ENCODE measurements at places on chromosomes 11 and 22.

- DNase-seq = no peak
These were observed 244.5 kb upstream of the POU2AF2 start for GRCh38 chr11:111001081-111001430.

- DNase-seq = no peak
These were observed 810.7 kb downstream of the BRD1 start for GRCh38 chr22:49016909-49017481.

GRCh38 chr11:35029979-35030682 is 108.8 kb upstream of the CD44 start:
- DNase-seq = no peak

DNA sequence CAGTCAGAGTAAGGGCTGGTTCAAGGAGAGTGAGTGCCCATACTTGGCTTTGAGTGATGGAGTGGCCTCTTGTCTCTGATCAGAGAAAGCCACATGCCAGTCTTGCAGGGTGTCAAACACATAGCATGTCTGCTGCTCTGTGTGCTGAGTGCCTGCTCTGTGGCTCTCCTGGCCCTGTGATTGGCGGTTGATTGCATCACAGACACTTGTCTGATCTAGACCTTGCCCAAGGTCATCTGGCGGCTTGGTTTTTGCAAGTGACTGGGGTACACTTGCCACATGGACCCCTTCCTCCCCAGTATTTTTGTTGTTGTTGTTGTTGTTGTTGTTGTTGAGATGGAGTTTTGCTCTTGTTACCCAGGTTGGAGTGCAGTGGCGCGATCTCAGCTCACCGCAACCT is 10.3 kb downstream of the OSBP2 start:
- DNase-seq = no peak

DNA sequence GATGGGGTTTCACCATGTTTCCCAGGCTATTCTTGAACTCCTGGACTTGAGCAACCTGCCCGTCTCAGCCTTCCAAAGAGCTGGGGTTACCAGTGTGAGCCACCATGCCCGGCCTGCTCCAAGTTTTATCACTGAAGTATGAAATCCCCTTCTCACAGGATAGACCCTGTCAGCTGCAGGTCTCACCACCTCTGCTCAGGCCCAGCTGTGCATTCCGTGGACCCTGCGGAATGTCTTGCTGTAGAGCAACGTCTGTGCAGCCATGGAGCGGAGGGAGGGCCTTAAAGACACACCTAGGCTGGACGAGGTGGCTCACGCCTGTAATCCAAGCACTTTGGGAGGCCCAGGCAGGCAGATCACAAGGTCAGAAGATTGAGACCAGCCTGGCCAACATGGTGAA is 625.4 kb downstream of the BRD1 start:
- no peak for DNase-seq

GRCh38 chr11:532527-532985 is 2.8 kb downstream of the HRAS start:
- DNase-seq = no peak

GRCh38 chr22:20625270-20625669 is 117.9 kb downstream of the MED15 start:
- DNase-seq = no peak

GRCh38 chr11:126956635-126957034 is 43.9 kb downstream of the KIRREL3 start:
- DNase-seq = no peak

DNA sequence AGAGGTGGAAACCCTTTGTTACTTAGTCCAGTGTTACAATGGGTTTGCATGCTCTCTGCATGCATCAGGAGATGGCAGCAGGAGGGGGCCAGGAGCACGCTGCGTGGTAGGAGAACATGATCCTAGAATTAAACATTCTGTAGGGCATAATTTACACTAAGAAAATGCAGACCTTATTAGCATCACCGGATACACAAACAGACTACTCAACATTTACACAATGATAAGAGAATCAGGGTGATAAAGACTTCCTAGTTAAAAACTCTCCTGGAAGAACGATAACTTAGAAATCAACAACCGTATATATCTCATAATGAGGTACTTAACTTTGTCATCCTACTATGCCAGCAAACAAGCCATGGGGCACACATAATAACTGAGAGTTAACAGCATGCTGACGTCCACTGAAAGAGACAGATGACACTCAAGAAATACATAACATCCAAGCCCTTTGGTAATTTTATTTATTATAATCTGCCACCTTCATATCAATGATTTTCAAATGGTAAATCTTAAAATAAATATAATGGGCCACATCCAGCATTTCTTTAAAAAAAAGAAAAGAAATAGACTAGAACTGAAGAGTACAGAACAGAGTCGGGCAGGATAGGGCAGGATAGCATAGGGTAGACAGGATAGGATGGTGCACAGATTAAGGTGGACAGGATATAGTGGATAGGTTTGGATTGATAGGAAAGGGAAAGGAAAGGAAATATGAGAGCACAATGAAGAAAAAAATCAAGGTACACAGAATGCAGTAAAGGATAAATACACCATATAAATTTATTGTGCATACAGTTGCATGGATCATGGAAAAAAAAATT is 27.5 kb downstream of the CADM1 start:
- no peak for DNase-seq

DNA sequence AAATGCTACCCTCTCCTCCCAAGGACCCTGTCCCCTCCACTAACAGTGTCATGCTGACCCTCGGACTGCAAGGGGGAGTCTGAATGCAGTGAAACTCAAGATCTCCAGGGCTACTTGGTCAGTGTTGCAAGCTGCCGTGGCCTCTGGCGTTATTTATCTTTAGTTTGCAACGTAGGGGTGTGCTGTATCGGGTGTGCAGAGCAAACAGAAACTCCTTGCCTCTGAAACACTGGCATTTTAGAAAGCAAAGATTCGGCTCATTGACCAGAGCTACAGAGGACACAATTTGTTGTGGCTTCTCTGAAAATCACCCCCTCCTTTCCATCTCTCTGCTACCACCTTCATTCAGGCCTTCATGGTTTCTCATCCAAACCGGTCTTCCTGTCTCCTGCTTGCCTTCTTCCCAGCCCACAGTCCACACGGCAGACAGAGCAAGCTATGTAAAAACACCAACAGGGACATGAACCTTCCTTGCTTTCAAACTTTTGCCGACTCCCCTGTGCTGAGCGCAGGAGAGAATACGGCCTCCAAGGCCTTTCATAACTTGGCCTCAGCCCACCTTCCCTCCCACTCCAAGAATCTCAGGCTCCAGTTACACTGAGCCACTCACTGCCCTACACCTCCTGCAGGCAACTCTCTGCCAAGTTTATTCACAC is 14.9 kb downstream of the FZD4 start:
- no peak for DNase-seq

- DNase-seq = no peak
These were observed 4.3 kb upstream of the ATP5MGL start for GRCh38 chr22:42644422-42645340.

- no peak for DNase-seq
These were observed 14.1 kb downstream of the H19 start for GRCh38 chr11:1983601-1983961.

- no peak for DNase-seq
These were observed 61.8 kb downstream of the SLC22A12 start for GRCh38 chr11:64652586-64653387.

DNA sequence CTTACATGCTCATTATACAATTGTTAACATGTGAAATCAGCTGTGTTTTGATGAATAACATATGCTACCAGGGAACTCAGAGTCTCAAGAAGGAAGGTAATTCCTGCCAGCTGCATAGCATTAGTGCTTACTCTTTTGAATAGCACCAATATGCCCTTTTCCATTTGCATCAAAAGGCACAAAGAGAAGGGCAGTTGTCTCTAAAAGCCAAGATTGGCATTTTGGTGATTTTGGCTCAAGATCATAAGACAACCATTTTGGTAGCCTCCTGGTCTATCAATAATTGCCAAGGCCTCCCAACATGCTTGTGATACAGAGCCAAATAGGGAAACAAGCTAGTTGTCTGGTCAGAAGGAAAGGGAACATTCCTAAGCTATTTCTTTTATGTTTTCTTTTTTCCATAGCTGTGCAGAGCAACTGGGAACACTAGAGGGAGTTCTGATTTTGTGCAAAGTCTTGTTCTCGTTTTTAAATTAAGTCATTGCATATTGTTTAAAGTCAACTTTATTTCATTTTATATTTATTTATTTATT is 416.7 kb upstream of the CHORDC1 start:
- DNase-seq = no peak

- DNase-seq = no peak
These were observed 13.9 kb downstream of the ZBED4 start for GRCh38 chr22:49867303-49868265.

DNA sequence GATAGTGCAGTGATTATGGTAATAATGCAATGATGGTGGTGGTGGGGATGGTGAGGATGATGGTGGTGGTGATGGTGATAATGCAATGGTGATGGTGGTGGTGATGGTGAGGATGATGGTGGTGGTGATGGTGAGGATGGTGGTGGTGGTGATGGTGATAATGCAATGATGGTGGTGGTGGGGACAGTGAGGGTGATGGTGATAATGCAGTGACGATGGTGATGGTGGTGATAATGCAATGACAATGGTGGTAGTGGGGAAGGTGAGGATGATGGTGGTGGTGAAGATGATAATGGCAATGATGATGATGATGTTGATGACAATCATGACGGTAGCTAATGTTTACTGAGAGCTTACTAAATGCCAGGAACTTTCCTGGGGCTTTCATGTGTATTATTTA is 79.6 kb upstream of the MYOD1 start:
- no peak for DNase-seq

- DNase-seq = no peak
These were observed 59.5 kb upstream of the AMOTL1 start for GRCh38 chr11:94708642-94709041.

DNA sequence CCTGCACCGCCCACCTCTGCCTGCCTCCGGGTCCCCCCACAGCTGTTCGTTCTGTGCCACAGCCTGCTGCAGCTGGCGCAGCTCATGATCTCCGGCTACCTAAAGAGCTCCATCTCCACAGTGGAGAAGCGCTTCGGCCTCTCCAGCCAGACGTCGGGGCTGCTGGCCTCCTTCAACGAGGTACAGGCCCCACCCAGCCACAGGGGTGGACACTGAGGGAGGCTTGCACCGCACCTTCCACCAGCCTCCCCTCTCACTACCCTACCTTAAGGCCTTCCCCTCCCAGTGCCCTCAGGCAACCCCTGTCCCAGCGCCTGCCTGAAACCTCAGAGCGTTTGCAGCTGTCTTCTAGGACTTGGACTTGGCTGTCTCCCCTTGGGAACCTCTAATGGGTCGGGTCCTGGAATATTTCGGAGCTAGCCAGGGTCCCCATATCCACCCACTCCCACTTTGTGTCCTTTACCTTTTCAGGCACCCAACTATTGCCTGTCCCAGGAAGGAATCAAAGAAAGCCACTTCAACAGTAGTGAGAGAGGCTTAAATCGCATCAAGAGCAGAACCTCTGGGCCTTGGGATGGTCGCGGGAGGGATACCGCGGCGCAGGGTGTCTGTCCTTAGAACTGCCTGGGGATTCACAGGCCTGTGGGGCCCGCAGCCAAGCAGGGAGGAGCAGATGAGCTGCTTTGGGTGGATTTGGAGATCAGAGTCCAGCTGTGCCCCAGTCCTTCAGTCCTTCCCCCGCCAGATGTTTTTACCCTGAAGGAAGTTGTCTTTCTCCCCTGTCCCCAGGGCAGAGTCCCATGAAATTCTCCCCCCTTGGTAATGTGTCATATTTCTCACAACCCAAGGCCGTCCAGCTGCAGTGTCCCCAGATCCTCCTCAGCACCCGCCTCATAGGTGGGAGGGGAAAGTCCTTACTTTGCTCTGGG is 13.3 kb downstream of the SLCO2B1 start:
- DNase-seq = no peak

DNA sequence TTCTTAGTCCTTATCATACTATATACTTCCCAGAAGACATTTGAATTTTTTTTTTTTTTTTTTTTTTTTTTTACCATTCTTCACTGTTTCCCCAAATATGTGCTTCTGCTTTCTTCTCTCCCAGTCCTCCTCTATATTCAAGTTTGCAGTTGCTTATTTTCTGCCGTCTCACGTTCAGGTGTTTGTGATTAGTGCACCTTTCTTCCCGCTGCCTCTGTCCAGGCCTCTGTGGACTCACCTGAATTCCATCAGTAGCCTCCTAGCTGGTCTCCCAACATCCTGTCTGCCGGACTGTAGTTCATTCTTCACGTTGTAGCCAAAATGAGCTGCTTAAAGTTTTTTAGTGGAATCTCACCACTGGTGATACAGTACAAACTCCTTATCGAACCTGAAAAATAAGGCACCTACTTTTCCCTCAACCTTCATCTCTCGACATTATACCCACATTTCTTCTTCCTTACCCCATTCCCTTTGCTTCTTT is 795 bp upstream of the MSANTD4 start:
- no peak for DNase-seq

DNA sequence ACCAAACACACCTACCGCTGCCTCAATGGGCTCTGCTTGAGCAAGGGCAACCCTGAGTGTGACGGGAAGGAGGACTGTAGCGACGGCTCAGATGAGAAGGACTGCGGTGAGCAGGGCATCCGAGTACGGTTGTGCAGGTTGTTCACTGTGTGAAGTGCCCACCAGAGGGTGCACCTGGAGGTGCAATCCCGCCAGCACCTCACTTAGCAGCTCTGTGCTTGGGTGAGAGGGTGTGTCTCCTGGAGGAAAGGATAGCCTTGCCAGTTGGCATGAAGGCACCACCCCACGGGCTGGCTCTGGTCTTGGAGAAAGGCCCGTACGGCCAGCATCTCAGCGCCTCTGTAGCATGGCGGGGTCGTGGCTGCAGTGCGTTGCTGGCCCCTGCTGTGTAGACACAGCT is 39.4 kb downstream of the ST14 start:
- no peak for DNase-seq

- no peak for DNase-seq
These were observed 103.4 kb upstream of the NECTIN1 start for GRCh38 chr11:119832202-119832935.

- DNase-seq = peak; percentile 18
These were observed 4.5 kb upstream of the NOL12 start for GRCh38 chr22:37681556-37682049.

DNA sequence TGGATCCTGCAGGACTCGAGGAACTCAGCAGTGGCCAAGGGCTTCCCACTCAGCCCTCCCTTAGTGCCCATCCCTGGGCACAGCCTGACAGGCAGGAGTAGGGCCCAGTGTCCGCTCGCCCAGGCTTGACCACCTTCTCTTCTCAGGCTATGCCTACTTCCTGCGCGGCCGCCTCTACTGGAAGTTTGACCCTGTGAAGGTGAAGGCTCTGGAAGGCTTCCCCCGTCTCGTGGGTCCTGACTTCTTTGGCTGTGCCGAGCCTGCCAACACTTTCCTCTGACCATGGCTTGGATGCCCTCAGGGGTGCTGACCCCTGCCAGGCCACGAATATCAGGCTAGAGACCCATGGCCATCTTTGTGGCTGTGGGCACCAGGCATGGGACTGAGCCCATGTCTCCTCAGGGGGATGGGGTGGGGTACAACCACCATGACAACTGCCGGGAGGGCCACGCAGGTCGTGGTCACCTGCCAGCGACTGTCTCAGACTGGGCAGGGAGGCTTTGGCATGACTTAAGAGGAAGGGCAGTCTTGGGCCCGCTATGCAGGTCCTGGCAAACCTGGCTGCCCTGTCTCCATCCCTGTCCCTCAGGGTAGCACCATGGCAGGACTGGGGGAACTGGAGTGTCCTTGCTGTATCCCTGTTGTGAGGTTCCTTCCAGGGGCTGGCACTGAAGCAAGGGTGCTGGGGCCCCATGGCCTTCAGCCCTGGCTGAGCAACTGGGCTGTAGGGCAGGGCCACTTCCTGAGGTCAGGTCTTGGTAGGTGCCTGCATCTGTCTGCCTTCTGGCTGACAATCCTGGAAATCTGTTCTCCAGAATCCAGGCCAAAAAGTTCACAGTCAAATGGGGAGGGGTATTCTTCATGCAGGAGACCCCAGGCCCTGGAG is 3.3 kb upstream of the SMARCB1 start:
- DNase-seq = no peak

Measured in NCI-H1436 treated with DMSO at 0.1 percent for 48 hours (cell line).